RWPE1 (cell line): ENCODE measurements at places on chromosomes 11 and 22.

DNA sequence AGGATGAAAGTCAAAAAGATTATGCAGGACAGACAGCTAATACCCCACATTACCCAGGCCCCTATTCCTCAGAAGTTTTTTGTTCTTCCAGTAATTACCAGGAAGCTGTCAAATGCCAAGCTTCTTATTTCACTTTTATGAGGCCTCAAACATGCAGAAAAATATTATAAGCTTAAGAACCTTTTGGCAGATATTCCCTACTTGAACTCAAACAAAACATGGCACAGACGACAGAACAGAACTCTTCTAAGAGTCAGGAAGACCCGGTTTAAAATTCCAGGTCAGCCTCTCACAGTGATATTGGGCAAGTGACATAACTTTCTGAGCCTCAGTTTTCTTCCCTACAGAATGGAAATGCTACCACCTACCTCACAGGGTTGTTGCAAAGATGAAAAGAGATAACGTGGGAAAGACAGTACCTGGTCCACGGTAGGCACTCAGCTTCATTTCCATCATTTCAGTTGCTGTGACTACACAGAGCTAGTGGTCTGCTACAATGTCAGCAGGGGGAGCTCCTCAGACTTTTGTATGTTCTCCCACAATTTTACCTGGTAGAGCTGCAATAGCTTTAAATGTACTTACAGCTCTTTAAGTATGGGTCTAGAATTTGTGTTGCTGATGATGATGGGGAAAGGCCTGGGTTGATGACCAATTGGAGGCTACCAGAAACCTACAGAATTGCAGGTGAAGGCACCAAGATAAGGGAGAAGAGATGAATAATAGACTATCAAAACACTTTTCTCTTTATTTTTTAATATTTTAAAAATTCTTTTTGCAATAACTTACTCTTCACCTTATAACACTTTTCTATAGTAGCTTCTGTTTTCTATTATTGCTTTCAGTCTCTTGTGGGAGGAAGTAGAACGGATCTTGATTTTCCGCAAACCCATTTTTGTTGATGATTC lies 98.3 kb upstream of the CHRM4 start:
- DNase-seq: peak; percentile 60

- no peak for DNase-seq
These were observed 46.6 kb downstream of the CWC15 start for GRCh38 chr11:94926698-94927237.

- no peak for DNase-seq
These were observed 247.8 kb downstream of the NTM start for GRCh38 chr11:131618201-131618600.

GRCh38 chr11:21411104-21411503 lies 741.7 kb downstream of the NELL1 start:
- no peak for DNase-seq

DNA sequence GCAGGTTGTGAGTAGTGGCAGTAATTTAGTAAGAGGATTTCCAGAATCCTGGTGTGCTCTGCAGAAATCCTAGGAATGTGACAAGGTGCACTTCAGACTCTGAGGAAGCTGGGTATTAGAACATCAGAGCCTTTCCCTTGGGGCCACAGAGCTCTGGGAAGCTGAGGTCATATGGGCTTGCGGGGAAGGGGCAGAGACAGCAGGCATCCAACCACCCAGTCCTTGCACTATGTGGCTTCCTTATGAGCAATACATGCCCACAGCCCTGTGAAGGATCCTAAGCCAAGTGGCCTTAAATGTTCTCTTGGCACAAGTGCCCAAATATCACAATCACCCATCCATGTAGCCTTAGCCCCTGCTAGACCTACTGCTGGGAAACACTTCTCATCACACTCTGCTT lies 46.2 kb downstream of the P4HA3 start:
- DNase-seq: no peak

- DNase-seq: peak; percentile 47
These were observed 6.0 kb downstream of the VSIG2 start for GRCh38 chr11:124745835-124746620.

GRCh38 chr22:19130959-19131684 lies at the start of gene TSSK2:
TSSK2 (plus strand) TSS chr22:19131308; CDS start chr22:19131400, 92 bp downstream.
- no peak for DNase-seq

- no peak for DNase-seq
These were observed 57.8 kb downstream of the OTOG start for GRCh38 chr11:17604915-17605233.

DNA sequence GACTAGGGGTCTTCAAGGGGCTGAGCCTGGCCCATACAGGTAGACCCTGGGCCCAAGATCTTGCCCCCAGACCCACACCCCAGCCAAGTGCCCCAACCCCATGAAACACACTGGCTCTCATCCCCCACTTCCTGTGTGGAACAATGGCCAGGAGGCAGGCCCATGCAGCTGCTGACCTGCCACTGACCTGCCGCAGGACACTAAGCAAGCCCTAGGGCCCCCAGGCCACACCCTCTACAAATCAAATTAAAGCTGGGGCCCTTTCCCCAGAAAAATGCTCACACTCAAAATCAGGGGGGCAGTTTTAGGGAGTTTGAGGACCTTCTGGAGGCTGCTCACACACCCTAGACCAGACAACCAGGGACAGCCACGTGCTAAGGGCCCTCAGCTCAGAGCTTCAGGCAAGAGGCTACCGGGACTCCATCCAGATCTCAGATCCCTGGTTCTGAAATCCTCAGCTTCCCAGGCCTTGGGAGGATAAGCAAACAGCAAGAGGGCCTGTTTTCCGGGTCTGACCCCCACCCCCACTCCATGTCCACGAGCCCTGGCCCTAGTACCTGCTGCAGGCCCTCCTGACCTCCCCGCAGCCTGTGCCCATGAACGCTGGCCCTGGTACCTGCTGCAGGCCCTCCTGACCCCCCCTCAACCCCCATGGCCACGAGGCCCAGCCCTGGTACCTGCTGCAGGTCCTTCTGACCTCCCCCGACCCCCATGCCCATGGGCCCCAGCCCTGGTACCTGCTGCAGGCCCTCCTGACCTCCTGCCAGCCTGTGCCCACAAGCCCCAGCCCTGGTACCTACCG lies 10.0 kb downstream of the CARD10 start:
- DNase-seq: no peak

DNA sequence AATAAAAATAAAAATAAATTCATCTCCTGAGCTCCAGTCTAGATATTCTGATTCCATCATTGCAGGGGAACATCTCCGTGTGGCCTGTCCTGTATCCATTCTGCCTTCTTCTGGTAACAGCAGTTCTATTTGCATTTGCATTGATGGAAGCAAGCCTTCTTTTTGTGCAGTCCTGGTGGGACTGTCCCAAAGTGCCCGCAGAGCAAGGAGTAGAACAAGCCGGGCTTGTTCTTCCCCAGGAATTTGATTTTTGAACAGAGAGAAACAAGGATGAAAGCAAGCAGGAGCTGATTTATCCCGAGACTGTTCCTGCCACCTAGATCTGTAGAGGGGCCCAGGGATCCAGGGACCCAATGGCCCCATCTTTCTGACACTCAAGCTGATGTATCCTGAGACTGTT lies 65.4 kb downstream of the SYN3 start:
- no peak for DNase-seq

DNA sequence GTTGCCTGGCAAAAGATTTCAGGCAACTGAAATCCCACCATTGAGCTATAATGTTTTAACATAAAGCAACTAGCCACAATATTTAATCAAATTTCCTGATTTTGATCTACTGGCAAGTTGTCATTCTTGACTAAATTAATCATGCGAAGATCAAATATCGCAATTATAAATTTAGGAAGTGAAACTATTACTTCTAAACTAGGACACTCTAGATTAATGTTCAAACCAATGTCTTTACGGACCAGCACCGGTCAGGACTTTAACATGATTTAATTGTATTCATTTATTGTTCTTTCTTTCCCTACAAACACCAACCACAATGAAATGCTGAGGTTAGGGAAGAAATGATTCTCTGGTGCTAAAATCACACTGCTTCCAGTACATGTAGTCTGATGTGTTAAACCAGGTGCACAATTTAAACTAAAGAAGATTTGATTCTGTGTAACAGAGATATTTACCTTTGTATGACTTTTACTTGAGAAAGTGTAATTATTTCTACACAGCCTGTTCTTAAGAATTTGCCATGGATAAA lies 14.9 kb downstream of the GAS2 start:
- DNase-seq: no peak

- DNase-seq: peak; percentile 4
These were observed 247.1 kb downstream of the C11orf87 start for GRCh38 chr11:109668973-109669634.

DNA sequence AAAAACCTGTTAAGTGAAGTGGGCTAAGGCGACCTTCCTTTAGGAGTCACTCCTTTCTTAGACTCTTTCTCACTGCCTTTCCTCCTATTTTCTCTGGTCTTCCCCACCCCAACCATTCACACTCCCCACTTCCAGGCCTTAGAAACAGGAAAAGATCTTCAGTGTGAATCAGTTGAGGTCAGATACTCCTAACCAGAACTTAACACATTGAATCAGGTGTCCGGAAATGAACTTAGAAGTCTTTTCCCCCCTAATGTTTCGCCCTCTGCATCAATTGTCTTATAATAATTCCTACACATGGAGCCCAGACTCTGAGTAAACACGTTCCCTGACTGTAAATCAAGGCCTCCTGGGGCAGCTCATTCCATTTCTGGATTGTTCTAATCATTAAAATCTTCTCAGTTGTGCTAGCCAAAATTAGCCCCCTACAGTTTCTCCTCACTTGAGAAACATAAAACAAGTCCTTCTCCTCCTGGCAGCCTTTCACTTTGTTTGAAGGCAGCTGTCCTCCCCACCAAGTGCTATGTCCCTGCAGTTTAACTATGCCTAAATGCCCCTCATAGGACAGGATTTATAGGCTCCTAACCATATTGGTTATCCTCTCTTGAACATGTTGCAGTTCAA lies 32.7 kb upstream of the USP47 start:
- DNase-seq: no peak

DNA sequence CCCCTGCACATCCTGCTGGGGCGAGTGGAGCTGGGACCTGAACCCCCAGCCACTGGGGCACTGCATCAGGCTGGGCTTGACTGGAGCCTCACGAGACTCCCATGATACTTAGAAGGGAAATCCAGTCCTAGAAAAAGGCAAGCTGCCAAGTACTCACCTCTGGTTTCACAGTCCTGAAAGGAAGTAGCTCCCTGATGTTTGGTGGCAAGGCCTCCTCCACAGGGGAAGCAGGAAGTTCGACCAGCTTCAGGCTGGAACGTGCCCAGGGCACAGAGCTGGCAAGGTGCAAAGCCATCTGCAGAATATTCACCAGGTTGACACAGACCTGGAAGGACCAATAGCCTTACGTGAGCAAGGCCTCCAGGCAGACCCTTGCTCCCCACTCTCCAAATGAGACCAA lies 26.8 kb upstream of the NRIP3 start:
- DNase-seq: no peak

GRCh38 chr11:75240311-75241035 lies at the start of gene TPBGL:
TPBGL (plus strand) TSS chr11:75240774; CDS start chr11:75241050, 276 bp downstream.
- DNase-seq: no peak

GRCh38 chr11:68552542-68552941 lies 92.0 kb downstream of the PPP6R3 start:
- no peak for DNase-seq

DNA sequence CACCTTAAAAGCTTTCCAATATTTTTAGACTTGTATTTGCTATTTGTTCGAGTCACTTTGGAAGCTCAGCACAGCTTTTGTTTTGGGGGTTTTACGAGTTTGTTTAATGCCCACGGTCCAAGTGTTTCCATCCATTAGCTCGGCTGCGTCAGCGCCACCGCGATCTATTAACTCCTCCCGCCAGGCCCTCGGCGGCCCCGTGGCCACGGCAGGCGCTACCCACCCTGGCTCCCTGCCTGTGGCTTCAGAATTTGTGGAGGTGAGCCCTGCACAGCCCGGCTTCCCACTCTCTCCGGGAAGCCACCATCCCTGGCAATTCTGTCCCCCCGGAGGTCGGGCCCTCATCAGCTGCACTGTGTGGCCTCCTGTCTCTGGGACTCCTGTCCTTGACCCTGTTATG lies 648.5 kb downstream of the BRD1 start:
- no peak for DNase-seq

GRCh38 chr11:6616596-6617250 lies 2.5 kb downstream of the TPP1 start:
- no peak for DNase-seq

- no peak for DNase-seq
These were observed 718 bp downstream of the FADS2 start for GRCh38 chr11:61828629-61829407.

DNA sequence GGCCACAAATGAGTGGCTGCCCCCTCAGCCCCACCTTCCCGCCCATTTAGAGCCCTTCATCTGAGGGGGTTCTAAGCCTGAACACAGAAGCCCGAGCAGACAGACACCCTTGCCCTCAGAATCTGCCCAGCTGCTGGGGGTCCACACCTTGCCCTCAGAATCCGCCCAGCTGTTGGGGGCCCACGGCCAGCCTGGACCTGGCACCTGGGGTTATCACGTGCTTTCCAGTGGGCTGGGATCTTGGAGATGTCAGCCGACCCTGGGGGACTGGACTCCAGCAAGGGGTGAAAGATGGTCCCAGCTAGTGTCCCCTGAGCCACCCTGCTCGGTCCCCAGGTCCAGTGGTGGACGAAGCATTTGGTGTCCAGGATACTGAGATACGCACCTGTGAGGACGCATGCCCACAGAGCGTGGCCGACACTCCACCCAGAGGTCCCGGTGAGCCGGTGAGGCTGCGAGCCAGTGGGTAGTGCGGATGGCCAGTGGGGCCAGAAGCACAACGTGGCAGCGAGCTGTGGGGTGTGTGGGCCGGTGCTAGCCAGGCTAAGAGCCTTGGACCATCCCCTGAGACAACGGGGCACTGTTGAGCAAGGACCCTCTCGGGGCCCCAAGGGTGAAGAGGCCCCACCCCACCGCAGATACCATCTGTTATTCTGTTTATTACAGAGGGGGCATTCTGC lies 3.1 kb upstream of the CTSD start:
- no peak for DNase-seq

GRCh38 chr11:28621753-28622152 lies 513.6 kb downstream of the METTL15 start:
- no peak for DNase-seq

DNA sequence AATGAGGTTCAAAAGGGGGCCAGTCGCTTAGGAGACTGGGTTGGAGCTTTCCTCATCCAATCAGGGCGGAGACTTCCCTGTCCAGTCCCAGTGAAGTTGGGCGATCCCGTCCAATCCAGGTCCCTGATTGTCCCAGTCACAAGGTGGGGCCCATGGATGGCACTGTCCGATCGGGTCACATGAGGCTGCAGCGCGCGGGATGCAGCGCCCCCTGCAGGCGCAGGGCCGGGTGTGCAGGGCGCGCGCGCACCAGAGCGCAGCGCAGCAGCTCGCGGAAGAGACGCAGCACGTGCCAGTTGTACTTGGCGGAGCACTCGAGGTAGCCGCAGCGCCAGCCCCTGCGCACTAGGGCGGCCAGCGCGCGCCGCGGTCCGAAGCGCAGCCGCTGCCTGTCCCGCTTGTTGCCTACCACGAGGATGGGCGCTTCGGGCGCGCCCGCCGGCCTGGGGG lies 2.3 kb downstream of the RASL10A start:
- DNase-seq: no peak

GRCh38 chr22:46259374-46259773 lies 3.8 kb downstream of the PKDREJ start:
- no peak for DNase-seq

DNA sequence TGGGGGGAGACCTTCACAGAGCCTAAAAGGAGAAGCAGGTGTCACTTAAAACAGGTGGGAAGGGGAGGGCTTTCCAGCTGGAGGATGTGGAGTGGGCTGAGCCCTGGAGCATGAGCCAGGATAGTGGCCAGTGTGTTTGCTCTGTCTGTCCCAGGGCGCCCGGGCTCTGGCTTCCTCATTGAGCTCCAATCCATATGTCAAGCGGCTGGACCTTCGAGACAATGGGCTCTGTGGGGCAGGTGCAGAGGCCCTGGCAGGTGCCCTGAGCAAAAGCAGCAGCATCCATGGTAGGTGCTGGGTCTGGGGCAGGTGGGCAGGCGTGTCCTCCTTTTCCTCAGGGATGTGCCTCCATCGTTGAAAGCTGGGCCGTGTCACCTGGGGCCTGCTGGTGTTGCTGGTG lies 2.0 kb downstream of the LRRC74B start:
- DNase-seq: no peak
